ENCODE measurements at places on chromosomes 11 and 22. TPM values are rescaled to one million over a fixed set of nuclear protein-coding genes. Genes with fewer than 3 reads are reported as not detected.

TTC17 gene
- total RNA-seq, result 134 TPM

ST14 gene
- 0.55 TPM for total RNA-seq

CELSR1 gene
- 21.5 TPM for total RNA-seq

CBLIF gene
- total RNA-seq, result not detected

- no peaks in the 10 kb centered on the region for H3K4me1 ChIP-seq
- peak; percentile 39 for DNase-seq
- H3K4me3 ChIP-seq, result no peak overlapping the region
- H3K27me3 ChIP-seq, result no peaks in the 10 kb centered on the region
- H3K27ac ChIP-seq, result no peak overlapping the region
- H3K36me3 ChIP-seq, result no peaks in the 10 kb centered on the region
These were observed 191.0 kb upstream of the LARGE1 start for GRCh38 chr22:34111210-34111824.

DNA sequence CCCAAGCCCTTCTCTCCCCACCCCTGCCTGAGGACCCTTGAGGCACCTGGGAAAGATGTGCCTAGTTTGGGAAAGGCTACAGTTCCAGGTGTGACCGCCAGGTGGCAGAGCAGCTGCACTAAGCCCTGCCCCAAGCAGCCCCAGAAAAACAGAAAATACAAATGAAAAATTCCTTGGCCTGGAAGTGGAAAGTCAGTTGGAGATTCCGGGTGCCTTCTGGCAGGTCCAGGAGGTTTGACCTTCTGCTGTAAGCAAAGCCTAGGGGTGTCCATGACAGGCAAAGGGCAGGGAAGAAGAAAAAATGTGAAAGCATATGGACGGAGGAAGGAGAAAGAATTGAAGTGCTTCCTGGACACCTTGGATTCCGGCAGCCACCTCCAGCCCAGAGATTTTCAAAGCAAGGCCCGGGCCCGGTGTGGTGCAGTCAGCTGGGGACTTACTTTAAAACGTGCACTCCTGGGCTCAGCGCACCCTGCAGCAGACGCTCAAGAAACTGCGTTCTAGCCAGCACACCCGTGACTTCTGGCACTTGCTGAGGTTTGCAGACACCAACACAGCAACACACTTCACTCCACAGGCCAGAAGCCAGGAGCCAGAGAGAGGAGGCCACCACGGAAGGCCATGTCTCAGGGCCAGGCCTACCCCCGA, 37.3 kb upstream of the SLC22A12 start:
- peaks cover 33% of the 10 kb centered on the region for H3K4me1 ChIP-seq
- peak; percentile 83 for DNase-seq
- H3K27me3 ChIP-seq, result no peaks in the 10 kb centered on the region
- H3K27ac ChIP-seq, result peak overlapping the region; percentile 86
- H3K36me3 ChIP-seq, result no peaks in the 10 kb centered on the region

DRG1 gene
- total RNA-seq, result 148 TPM

All from testis (tissue), 5 donors.